ENCODE measurements at places on chromosomes 7 and 10. TPM values are rescaled to one million over a fixed set of nuclear protein-coding genes. Genes with fewer than 3 reads are reported as not detected.

GRCh38 chr10:109114579-109114978 lies 808.7 kb downstream of the XPNPEP1 start:
- no peak for DNase-seq
- H3K36me3 ChIP-seq = no peaks in the 10 kb centered on the region
- no peaks in the 10 kb centered on the region for H3K27me3 ChIP-seq

Gene LBX1
- total RNA-seq = not detected

- no peak for DNase-seq
- H3K27me3 ChIP-seq = no peaks in the 10 kb centered on the region
- no peaks in the 10 kb centered on the region for H3K4me1 ChIP-seq
- no peaks in the 10 kb centered on the region for H3K36me3 ChIP-seq
- H3K4me3 ChIP-seq = no peak overlapping the region
- no peak overlapping the region for H3K27ac ChIP-seq
Measured at GRCh38 chr7:2967253-2967652, 76.4 kb downstream of the CARD11 start.

GRCh38 chr7:27678617-27679260 lies 16.1 kb upstream of the HIBADH start:
- no peaks in the 10 kb centered on the region for H3K4me1 ChIP-seq
- H3K4me3 ChIP-seq = no peak overlapping the region
- peak overlapping the region; percentile 73 for H3K27ac ChIP-seq
- H3K36me3 ChIP-seq = no peaks in the 10 kb centered on the region

DNA sequence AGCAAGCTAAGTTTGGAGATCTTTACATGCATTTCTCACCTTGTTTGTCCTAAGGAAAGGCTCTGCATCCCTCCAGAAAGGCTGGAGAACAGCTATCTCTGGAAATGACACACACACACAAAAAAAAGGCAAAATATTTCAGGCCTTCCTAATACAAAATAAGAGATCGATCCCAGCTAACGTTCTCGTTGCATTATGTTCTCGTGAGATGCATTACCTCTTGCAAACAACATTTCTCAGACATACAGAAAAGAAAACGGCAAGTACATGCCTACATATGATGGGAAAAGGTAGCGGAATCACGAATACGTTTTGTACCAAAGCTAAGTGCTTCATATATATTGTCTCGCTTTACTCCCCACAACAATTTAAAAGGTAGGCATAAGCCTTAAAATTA lies 488 bp downstream of the MTERF1 start:
- DNase-seq = no peak
- peaks cover 9% of the 10 kb centered on the region for H3K4me1 ChIP-seq
- no peaks in the 10 kb centered on the region for H3K27me3 ChIP-seq
- H3K27ac ChIP-seq = no peak overlapping the region

Gene PHYHIPL
- total RNA-seq = not detected

DNA sequence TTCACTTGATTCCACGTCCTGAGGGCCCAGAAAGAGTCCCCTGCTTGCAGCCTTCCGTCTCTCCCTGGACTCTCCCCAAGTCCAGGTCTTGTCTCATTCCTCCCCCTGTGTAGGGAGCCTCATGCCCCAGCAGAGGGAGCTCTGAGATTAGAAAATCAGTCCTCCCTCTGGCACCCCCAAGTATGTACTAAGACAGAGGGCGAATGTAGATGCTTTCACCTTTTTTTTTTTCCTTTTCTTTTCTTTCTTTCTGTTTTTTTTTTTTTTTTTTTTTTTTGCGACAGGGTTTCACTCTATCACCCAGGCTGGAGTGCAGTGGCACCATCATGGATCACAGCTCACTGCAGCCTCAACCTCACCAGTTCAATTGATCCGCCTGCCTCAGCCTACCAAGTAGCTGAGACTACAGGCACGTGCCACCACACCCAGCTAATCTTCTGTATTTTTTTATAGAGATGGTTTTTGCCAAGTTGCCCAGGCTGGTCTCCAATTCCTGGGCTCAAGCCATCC lies 10.3 kb downstream of the SFXN3 start:
- no peaks in the 10 kb centered on the region for H3K4me1 ChIP-seq
- H3K27me3 ChIP-seq = no peaks in the 10 kb centered on the region
- no peak overlapping the region for H3K4me3 ChIP-seq
- peaks cover 41% of the 10 kb centered on the region for H3K36me3 ChIP-seq
- peak overlapping the region; percentile 3 for H3K27ac ChIP-seq
- DNase-seq = peak; percentile 92

All from ascending aorta (tissue), 2 donors.